8988T (cell line): ENCODE measurements at places on chromosomes 2 and 18.

DNA sequence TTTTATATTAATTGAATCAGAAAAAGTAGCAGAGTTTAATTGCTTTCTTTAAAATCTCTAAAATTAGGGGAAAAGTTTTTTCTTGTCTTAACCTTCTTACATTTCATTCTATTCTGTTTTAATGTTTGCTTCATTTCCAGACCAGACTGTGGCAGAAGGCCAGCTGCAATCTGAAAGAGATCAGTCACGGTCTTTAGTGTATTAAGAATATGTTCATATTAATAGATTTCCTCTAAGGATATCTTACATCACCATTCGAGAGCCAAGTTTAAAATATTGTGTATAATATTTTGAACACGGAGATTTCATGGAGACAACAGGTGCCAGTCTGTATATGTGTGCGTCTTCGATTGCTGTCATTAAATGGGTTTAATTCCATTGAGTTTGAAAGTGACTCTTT, 230.9 kb upstream of the ZSWIM2 start:
- DNase-seq: no peak

GRCh38 chr18:36415625-36416024, 118.1 kb downstream of the FHOD3 start:
- no peak for DNase-seq

DNA sequence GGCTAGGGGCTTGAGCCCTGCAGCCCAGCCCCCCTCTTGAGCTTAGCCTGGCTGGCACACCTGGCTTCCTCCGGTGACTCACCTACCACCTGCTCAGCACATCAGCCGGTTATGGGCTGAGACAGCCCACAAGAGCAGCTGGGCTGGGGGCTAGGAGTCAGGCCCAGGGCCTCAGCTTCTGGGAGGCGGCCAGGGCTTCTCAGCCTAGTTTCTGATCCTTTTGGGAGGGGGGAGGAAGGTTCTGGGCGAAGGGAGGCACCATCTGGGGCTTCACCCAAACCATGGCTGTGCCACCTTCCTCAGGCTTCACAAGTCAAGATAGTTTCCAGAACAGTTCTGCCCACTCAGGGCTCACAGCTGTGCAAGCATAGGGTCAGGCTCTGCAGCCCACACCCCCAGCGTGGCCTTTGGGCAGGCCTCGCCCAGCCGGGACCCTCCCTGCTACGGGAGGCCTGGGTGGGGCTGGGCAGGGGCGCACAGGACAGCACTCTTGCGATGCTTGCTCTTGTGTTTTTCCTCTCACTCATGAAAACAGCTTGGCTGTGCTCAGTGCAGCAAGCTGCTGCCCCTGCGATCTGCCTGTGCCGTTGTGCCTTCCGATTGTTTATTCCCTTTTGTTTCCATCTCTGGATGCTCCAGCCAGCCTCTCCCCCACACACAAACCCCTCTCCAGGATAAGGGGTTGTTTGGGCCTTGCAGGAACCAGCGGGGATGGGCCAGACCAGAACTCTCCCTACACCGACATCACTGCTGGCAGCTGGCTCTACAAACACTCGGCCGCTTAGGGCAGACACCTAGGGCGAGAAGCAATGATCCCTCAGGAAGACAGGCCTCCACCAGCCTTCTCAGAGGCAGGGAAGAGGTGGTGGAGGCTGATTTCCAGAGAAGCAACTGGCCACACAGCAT, 26.1 kb upstream of the SEMA4C start:
- no peak for DNase-seq

GRCh38 chr18:7301094-7301493, 70.2 kb downstream of the LRRC30 start:
- no peak for DNase-seq

DNA sequence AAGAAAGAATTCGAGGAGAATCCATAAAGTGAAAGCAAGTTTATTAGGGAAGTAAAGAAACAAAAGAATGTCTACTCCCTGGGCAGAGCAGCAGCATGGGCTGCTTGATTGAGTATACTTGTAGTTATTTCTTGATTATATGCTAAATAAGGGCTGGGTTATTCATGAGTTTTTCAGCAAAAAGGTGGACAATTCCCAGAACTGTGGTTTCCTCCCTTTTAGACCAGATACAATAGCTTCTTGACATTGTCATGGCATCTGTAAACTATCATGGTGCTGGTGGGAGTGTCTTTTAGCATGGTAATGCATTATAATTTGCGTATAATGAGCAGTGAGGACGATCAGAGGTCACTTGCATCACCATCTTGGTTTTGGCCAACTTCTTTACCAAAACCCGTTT, 25.6 kb upstream of the TBC1D8 start:
- DNase-seq: no peak

- no peak for DNase-seq
These were observed 28.9 kb downstream of the TFPI start for GRCh38 chr2:187525163-187525900.

DNA sequence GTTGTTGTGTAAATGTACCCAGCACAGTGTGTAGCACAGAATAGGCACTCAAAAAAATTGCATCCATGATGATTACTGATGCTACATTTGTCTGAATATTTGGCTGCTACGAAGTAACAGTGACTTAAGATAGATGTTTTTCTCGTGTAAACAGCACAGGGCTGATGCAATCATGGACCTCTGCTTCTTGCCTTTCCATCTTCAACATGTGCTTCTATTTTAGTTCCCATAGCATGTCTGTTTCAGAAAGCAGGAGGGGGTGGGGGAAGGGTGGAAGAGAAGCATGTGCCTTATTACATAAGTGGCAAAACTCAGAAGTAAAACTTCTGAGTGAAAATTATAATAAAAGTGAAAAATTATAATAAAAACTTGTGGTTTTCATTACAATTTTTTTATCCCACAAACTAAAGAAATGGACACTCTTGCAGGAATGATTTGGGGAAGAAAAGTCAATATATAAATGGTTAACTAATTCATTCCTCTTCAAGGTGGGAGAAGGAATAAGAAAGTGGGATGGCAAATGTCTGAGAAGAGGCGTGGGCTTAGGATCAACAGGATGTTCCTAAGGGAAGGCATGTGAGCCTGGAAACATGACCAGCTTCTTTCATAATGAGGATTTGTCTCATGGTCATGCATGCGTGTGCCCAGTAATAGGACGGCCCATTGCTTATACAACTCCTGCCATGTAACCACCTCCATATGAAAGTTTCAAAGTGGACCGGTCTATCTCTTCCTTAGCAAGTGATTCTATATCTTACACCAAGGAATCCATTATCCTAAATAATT, 27.2 kb downstream of the CCBE1 start:
- DNase-seq: no peak

DNA sequence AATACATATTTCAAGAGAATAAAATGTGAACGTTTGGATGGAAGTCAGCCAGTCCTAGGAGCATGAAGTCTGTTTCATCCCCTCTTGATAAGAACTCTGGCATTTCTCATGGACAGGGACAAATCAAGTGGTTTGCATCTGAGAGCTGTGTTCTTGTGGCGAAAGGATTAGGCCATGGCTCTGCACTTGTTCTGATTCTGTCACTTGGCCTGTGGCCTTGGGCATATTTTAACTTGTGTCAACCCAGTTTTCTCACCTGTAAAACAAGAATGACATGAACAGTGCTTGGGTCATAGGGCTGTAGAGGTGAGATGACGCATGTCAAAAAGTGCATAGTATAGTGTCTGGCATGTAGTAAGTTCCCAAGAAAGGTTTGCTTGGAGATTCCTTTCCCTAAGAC, 125.8 kb downstream of the MGAT5 start:
- no peak for DNase-seq

DNA sequence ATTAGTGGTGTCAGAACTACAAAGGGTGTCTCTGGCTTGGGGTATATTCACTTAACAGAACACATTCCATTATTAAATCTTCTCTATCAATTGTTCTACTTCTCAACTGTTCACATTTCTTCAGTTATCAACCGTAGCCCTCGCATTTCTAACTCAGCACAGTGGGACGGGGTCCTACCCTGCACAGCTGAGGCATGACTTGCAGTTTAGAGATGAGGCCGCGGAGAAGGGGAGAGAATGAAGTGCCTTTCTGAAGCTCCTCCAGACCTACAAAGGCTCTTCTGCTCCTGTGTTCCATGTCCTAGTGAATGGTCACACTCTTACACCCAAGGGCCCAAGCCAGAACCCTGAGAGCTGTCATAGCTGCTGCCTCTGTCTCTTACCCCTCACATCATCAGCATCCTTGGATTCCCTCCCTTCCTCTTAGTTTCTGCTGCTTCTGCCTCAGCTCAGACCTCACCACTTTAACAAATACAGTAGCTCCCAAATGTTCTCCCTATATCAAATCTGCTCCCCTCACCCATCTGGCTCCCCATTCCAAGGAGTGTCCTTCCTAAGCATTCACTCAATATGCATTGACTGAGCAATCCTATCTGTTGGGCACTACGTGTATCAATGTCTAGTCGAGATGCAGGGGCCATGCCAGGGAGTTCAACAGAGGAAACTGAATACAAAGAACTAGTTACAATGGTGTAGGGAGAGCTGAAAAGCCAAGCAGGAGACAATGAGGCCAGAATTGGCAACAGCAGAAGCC, 34.3 kb upstream of the MRPL19 start:
- DNase-seq: no peak

GRCh38 chr18:56443166-56443907, 195.1 kb downstream of the TXNL1 start:
- no peak for DNase-seq

- no peak for DNase-seq
These were observed 62.4 kb upstream of the EFEMP1 start for GRCh38 chr2:55986001-55986400.

GRCh38 chr18:70290482-70291294, 1.8 kb downstream of the SOCS6 start:
- DNase-seq: no peak

GRCh38 chr2:48065096-48065495, 158.8 kb upstream of the FBXO11 start:
- DNase-seq: no peak

DNA sequence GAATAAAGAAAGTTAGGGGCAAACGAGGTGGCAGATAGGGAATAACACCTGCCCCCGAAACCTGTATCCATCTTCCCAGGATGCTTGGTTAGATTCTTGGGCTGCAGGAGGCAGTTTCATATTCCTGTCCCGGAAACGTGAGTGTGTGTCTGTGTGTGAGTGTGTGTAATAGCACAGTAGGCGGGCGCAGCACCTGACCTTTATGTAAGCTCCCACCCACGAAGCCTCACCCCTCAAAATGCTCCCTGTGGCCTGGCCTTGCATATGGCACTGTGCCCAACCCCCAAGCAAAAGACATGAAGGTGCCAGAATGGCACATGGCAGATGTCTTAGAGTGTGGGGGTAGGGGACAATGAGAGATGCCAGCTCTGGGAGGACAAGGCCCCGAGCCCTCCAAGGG, 48.9 kb downstream of the EFR3B start:
- no peak for DNase-seq

- DNase-seq: no peak
These were observed 61.4 kb downstream of the QPCT start for GRCh38 chr2:37405781-37406180.

DNA sequence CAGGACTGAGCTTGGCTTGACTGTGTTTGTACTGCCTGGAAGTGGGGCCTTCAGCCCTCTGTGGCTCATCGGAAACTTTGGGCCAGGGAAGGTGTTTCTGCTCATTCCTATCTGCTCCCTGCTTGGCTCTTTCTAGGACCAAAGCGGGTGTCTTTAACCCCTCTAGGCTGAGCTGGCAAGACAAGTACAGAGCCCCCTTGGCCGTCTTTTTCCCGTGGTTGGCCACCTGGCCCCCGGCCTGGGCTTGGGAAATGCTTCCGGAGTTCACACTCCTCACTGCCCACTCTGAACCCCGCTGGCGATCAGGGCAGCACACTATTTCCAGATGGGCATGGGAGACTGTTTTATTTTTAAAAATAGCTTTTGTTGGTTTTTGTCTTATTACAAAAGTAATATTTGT, 243.0 kb downstream of the DYSF start:
- no peak for DNase-seq

DNA sequence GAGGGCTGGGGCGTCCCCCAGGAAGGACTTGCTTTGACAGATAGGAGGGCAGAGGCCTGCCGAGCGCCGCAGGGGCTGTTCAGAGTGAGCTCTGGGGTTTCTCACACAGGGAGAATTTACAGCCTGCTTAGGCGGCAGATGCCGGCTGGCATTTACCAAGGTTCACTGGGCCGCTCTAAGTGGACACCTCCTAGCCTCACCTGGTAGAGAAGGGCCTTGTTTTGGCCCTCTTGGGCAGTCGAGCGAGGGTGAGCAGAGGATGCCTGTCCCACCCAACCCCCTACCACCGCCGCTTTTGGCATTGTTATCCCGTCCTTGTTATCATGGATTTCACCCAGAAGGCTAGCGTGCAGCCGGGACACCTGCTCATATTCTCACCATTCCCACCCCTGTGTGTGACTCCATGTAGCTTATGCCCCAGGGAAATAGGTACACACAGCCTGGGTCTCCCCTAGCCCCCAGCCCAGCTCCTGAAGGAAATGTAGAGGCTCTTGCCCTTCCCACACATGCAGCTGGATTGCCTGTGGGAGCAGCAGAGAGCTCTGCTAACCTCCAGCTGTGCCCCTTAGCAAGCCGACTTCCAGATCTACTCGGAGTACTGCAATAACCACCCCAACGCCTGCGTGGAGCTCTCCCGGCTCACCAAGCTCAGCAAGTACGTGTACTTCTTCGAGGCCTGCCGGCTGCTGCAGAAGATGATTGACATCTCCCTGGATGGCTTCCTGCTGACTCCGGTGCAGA, 52.4 kb downstream of the FAM168B start:
- no peak for DNase-seq

DNA sequence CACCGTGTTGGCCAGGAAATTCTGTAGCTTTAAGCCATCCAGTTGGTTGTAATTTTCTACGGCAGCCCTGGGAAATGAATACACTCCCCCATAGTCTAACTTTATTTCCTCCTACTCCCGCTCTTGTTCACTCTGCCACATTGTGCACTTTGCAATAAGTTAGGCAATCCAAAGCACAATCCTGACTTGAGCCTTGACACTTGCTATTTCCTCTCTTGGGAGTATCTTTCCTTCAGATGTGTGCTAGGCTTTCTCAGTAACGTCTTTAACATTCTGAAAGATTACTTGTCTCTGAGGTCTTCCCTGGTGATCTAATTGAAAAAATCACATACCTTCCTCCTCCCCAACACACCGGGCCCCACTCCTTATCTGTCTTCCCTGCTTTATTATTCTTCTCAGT, 65.9 kb upstream of the RAB27B start:
- DNase-seq: no peak

DNA sequence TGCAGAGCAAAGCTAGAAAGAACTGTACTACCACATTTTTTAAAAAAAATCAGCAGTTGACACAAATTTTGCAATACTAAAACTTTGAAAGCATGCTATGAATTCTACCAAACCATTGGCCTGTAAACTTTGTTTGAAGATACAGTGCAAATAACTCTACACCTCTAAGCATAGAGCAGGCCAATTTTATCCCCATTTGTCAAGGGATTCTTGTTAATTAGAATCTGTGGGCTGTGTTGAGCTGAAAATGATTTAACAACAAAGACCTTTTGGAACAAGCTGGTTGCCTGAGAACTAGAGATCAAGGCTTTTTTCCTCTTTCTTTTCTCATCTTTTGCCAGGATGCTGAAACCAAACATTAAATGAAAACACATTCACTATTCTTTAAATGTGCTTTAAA, 886.0 kb upstream of the CDH2 start:
- no peak for DNase-seq
